ENCODE measurements at places on chromosomes 2 and 18.
A peak's percentile ranks its signal among the peaks of the same experiment; 100 is the strongest.

DNA sequence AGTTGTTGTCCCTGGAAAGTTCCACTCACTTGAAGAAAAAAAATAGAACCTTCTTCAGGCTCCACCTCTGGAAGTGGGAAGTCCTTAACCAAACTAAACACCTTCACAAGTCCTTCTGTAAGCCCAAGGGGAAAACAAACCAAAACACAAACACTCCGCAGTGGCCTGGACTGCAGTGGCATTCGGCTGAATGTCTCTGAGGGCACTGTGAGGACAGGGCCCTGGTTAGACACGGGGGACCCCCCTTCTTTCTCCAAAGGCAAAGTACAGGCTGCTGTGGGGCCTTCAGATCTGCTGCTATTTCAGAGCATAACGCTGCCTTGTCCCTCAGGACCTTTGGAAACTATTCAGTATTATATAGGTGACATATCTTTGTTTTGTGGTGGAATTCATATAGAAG, 28.1 kb downstream of the FOSL2 start:
- DNase-seq = no peak

DNA sequence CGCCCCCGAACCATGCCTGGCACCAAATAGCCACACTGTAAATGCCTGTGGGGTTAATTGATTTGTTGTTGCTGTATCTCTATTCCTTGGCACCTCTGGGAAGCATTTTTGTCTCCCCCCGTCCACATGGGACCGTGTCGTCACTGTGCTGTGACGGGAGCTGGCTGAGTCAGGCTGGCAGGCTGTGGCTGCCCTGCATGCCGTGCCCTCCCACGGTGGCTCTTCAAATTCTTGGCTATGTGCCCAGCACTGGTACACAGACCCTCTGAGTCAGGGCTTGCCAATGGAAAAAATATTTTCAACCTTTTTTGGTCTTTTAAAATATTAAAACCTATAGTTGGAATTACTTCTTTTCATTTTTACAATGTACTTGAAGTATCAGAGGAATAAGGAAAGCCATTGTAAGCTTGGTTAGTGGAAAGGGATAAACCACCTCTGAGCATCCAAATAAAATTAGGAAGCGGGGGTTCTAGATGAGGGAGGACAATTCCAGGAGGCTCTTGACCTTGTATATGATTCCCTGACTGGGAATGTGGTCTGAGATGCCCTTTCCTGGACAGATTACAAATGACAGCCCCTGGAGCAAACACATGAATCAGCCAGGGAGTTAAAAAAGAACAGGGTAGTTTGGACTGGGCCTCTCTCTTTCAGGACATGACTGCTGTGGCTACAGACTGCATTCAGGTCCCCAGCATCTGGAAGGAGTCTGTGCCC, 59.4 kb downstream of the DGKD start:
- DNase-seq = no peak

GRCh38 chr2:215504547-215504946, 68.7 kb upstream of the FN1 start:
- DNase-seq = no peak

DNA sequence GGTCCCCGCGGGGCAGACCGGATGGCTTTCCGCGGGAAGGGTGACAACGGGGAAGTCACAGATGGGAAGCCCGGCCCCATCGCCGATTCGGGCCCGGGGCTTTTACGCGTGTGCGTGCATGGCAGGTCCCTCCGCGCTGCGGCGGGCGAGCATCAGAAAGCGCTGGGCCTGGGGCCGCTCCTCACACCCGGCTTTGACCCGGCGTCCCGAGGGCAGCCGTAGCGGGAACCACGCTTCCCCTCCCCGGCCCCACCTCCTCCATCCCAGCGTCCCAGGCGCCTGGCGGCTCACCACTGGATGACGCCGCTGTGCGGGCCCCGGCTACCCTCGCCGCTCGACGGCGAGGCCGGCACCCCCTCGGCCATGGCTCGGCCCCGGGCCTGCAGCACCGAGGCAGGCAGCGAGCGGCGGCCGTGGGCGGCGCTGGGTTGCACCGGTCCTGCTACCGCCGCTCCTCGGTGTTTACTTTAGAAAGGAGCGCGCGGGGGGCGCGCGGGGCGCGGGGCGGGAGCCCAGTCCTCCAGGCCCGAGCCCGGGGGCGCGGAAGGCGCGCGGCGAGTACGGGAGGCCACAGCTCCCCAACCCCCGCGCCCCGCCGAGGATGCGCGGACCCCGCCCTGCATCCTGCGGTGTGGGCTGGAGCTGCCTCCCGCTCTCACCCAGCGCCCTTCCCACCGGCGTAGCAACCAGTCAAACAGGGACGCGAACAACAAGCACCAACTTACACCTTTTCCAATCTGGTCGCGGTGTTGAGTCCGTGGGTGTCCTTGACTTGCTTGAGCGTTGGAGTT, 806 bp downstream of the RFX8 start:
- peak; percentile 88 for DNase-seq

GRCh38 chr2:216159646-216160045, 50.5 kb downstream of the XRCC5 start:
- no peak for DNase-seq

- DNase-seq = peak; percentile 55
Observed at GRCh38 chr2:136344339-136344738, 226.4 kb upstream of the CXCR4 start.

GRCh38 chr18:8874872-8875271, 169.5 kb downstream of the MTCL1 start:
- no peak for DNase-seq

- DNase-seq = no peak
Observed at GRCh38 chr2:170967553-170967952, 38.5 kb downstream of the GORASP2 start.

DNA sequence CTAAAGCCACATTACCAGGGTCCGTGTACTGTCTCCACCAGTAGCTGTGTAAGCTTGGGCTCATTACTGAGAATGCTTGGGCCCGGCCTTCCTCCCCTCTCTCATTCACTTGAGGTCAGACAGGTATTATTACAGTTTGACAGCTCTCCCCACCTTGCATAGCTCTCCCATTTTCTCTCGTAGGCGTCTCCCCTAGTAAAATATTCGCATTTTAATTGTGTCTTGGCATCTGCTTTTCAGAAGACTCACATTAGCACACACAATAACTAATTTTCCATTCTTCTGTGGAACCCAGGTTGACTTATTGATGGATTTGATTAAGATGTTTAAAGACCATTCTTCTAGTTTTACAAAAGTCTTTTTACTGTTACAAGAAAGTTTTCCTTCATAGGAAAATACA, 71.1 kb upstream of the CYP20A1 start:
- DNase-seq = no peak

GRCh38 chr18:23133860-23134779, 1.2 kb upstream of the CABLES1 start:
- DNase-seq = peak; percentile 79

DNA sequence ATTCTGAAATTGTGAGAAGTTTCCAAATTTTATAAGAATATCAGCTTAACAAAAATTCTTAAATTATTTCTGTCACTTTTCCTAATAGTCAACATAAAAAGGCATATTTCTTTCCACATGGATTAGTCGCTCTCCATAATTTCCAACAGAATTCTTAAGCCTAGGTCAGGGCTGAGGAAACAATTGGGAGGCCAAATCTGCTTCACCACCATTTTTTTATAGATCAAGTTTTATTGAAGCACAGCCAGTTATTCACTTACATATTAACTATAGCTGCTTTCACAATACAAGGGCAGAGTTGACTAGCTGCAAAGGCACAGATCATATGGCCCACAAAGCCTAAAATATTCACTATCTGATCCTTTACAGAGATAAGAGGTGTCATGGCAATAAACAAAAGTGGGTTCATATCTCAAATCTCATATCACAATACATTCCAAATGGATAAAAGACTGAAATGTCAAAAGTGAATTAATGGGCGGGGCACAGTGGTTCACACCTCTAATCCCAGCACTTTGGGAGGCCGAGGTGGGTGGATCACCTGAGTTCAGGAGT, 18.7 kb downstream of the MEMO1 start:
- DNase-seq = no peak

GRCh38 chr2:208320686-208321085, 54.6 kb downstream of the PIKFYVE start:
- no peak for DNase-seq

All from activated CD4-positive, alpha-beta T cell treated with anti-CD3 and anti-CD28 coated beads, Interleukin-2, amount 10 ng/mL, durations not matched to agents 24 days and 14 days (primary cell).